AG10803 (cell line): ENCODE measurements at places on chromosomes 7 and 10.
A peak's percentile ranks its signal among the peaks of the same experiment; 100 is the strongest.

DNA sequence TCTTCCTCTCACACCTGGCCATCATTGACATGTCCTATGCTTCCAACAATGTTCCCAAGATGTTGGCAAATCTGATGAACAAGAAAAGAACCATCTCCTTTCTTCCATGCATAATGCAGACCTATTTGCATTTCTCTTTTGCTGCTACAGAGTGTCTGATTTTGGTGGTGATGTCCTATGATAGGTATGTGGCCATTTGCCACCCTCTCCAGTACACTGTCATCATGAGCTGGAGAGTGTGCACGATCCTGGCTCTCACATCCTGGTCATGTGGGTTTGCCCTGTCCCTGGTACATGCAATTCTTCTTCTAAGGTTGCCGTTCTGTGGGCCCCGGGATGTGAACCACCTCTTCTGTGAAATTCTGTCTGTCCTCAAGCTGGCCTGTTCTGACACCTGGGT lies 19.2 kb downstream of the OR2A14 start:
- no peak for DNase-seq

GRCh38 chr10:19488592-19489280 lies 327.5 kb upstream of the PLXDC2 start:
- DNase-seq = peak; percentile 4

GRCh38 chr10:15320522-15321203 lies 50.4 kb downstream of the FAM171A1 start:
- DNase-seq = no peak

- DNase-seq = no peak
Measured at GRCh38 chr7:26592011-26592410, 272.4 kb downstream of the SKAP2 start.

GRCh38 chr10:127882801-127883459 lies 9.8 kb downstream of the CLRN3 start:
- DNase-seq = no peak

- no peak for DNase-seq
Measured at GRCh38 chr10:5477948-5478693, 21.2 kb downstream of the CALML5 start.

- peak; percentile 20 for DNase-seq
Measured at GRCh38 chr7:63925626-63926460, 72.8 kb upstream of the ZNF722 start.

GRCh38 chr7:135678612-135679575 lies 16.6 kb downstream of the STMP1 start:
- DNase-seq = peak; percentile 73

- DNase-seq = peak; percentile 50
Measured at GRCh38 chr10:74909670-74910069, 83.3 kb downstream of the KAT6B start.

- DNase-seq = no peak
Measured at GRCh38 chr7:122919643-122920181, 33.5 kb upstream of the CADPS2 start.

- DNase-seq = peak; percentile 72
Measured at GRCh38 chr10:77392236-77392721, 245.3 kb downstream of the KCNMA1 start.

- no peak for DNase-seq
Measured at GRCh38 chr7:139681463-139681755, 96.4 kb downstream of the HIPK2 start.
